Tongue (tissue), 3 donors: ENCODE measurements at places on chromosomes 11 and 22. TPM values are rescaled to one million over a fixed set of nuclear protein-coding genes. Genes with fewer than 3 reads are reported as not detected.

Gene LARGE1
- 18.3 TPM for total RNA-seq

Gene OR8B8
- not detected for total RNA-seq

Gene KRTAP5-1
- total RNA-seq = not detected

Gene VSIG10L2
- total RNA-seq = not detected

Gene KDELR3
- total RNA-seq = 22.3 TPM

Gene TOM1
- 35.6 TPM for total RNA-seq

Gene OR56A1
- total RNA-seq = under 0.01 TPM

Gene ARHGEF17
- total RNA-seq = 33.0 TPM

Gene OR5A1
- total RNA-seq = not detected

Gene NXPE4
- total RNA-seq = not detected

GRCh38 chr22:26763633-26764361, 106.4 kb downstream of the MIAT start:
- peak; percentile 71 for DNase-seq

DNA sequence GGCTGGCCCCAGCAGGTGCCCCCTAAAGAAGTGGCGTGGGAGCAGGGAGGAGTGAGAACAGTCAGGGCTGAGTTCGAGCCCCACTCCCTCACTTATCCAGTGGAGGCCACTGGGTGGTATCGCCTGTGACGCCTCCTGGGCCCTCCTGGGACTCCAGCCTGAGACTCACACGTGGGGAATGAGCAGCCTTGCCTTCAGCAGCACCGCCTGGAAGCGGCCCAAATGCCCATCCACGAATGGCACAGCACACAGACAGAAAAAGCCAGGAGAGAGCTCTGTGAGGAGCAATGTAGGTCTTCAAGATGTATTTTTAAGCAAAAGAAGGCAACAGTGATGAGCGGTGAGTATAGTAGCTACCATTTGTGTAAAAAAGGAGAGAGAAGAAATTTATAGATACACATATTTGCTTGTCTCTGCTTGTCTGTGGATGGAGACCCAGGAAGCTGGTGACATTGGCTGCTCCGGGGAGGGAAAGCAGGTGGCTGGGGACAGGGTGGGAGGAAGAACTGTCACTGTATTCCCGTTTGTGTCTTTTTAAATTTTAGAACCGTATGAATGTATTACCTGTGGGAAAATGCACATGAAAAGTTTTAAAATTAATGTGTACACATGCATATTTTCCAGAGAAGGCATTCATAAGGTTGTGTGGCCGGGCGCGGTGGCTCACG, 13.2 kb downstream of the KCNJ4 start:
- DNase-seq = no peak

DNA sequence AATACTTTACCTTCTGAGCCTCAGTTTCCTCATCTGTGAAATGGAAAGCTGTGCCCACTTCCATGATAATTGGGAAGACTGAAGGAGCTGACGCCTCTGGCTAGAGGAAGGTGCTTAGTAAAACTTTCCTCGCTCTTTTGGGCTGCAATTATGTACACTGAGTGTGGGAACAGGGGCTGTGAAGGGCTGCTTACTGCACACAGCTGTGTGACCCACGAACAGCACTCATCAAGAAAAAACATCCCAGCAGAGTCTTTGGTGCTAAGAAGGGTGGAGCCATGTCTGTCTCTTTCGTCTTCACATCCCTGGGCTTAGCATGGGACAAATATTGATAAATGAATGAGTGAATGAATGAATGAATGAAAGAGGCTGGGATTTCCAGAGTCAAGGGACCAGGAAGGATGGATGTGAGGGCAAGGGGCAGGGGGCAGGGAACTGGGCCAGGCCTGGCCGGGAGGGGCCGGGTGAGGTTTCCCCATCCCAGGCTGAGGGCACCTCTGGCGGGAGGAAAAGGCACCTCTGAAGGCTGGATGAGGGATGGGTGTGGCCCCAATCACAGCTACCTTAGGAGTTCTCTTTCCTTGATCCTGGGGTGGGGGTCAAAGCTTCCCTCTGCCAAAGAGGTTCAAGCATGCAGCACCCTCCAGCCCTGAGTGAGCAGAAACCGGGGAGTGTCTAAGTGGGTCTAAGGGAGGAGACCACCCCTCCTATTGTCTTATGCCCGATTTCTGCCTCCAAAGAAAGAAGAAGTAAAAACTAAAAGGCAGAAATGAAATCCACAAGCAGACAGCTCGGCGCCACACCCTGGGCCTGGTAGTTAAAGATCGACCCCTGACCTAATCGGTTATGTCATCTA, 9.2 kb upstream of the CD5 start:
- DNase-seq = no peak

DNA sequence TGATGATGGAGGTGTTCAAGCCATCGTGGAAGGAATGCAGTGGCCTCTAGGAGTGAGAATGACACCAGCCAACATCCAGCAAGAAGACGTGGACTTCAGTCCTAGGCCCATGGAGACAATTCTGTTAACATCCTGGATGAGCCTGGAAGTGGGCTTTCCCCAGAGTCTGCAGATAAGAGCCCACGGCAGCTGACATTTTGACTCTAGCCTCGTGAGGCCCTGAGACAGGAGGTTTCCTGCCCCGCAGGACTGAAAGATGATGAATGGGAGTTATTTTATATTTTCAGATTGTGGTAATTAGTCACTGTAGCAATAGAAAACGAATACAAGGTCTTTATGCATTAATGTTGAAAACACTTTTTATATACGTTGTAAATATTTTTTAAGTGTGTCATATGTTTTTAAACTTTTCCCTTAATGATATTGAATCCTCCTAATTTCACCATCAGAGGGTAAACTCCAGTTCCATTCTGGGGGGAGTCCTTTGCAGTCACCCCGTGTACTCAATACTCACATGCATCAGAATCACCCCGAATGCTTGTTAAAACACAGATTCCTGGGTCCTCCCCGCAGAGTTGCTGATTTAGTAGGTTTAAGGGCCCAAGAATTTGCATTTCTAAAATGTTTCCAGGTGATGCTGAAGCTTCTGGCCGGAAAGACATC, 570 bp upstream of the TPCN2 start:
- DNase-seq = no peak

DNA sequence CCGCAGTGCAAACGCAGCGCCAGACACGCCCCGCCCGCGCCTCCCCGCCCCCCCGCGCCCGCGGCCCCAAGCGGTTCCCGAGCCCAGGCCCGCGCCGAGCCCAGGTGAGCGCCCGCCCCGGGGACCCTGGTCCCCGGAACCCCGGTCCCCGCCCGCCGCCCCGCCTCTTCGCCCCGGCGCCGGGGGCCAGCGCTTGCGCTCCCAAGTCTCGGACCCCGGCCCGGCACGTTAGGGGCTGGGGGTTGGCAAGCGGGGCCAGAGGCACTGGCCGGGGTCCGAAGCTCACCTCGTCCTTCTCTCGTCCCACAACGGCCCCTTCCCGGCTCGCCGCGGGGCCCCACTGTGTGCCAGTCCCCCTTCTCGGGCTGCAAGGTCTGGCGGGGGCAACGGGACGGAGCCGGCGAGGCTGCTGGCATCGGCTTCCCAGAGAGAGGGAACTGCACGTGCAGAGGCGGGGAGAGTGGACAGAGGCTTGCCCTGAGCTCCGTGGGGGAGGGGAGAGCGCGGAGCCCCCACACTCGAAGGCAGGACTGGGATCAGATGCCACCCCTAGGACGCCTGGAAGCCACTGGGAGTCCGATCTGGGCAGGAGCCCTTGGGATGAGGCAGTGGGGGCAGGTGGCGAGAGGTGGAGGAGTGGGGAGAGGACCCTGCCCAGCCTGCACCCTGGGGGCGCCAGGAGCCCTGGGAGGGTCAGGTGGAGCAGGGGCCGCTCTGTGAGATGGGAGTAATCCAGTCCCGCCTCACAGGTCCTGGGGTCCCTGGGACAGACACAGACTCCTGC, 1.8 kb upstream of the AIFM3 start:
- DNase-seq = no peak

- DNase-seq = no peak
Observed at GRCh38 chr11:26201411-26201810, 130.5 kb upstream of the ANO3 start.

- DNase-seq = no peak
Observed at GRCh38 chr11:44469412-44469811, 96.1 kb upstream of the CD82 start.

GRCh38 chr11:130580891-130581492, 132.5 kb downstream of the ADAMTS15 start:
- DNase-seq = no peak

- DNase-seq = no peak
Observed at GRCh38 chr22:36449596-36450175, 31.8 kb downstream of the TXN2 start.

DNA sequence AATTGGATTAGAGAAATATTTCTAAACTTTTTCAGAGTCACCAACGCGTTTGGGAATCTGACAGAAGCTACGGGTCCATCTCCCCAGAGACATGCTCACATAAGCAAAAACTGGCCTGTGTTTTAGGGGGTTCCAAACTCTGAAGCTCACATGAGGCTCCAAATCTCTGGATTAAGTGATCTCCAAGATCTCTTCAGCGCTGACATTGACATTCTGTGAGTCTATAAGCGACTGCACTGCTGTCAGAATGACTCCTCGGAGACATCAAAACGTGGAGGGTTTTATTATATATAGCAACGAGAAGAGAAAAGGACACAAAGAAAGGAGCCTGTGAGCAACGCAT, 642 bp upstream of the SIK2 start:
- no peak for DNase-seq

- DNase-seq = no peak
Observed at GRCh38 chr22:49179886-49180682, 647.6 kb downstream of the BRD1 start.

- DNase-seq = no peak
Observed at GRCh38 chr11:107916671-107917241, 11.5 kb upstream of the RAB39A start.

- DNase-seq = peak; percentile 89
Observed at GRCh38 chr22:29710922-29711593, 8.7 kb upstream of the CABP7 start.

- peak; percentile 83 for DNase-seq
Observed at GRCh38 chr11:61897387-61898246, 6.3 kb upstream of the FADS3 start.

DNA sequence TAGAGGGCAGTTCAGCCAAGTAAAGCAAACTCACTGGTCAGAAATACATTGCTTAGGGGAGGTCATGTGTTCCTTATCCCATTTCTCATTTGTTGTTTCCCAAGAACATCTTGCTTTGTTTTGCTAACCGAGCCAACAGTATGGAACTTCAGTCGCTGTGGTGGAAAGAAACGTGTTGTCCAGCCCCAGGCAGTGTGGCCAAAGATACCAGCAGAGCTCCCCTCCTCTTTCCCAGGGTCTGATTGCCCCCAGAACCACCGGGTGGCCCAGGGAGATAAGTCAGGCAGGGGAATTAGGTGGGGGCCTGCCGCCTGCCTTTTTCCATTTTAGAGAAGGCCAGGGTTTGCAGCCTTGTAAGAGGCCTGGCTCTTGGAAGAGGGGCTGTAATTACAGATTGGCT, 98.7 kb upstream of the CRYBB3 start:
- DNase-seq = no peak

DNA sequence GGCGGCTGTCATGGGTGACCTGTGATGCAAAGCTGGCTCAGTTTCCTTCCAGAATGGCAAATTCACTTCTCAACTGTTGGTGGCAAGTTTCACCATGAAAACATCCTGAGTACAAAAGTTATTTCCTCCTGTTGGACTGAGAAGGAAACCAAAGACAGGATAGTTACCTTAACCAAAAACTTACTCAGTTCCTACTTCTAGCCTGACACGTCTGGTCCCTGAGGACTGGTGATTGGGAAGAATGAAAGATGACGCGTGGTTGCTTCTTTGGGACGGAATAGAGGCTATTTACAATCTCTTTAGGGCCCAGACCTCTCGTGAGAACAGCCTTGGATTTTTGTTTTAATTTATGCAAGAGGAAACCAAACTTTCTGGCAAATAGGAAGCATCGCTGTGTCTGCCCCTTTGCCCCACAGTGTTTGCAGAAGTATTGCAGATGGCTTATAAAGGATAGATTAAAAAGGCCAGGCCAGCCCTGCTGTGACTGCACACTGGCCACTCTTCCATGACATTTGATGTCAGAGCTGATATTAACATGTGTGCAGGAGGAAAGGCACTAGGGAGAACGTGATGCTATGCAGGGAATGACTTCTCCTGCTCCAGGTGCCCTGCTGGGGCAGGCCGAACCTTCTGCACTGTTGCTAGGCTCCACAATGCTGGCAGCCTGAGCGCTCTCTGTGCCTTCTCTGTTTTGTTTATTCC, 7.6 kb downstream of the VPS26B start:
- no peak for DNase-seq

GRCh38 chr11:66072081-66072480, 2.0 kb downstream of the PACS1 start:
- no peak for DNase-seq

- DNase-seq = no peak
Observed at GRCh38 chr11:34809191-34810106, 106.7 kb downstream of the APIP start.

GRCh38 chr11:1515082-1516060, 28.8 kb upstream of the MOB2 start:
- DNase-seq = peak; percentile 83
